ENCODE measurements at places on chromosomes 2 and 18.

DNA sequence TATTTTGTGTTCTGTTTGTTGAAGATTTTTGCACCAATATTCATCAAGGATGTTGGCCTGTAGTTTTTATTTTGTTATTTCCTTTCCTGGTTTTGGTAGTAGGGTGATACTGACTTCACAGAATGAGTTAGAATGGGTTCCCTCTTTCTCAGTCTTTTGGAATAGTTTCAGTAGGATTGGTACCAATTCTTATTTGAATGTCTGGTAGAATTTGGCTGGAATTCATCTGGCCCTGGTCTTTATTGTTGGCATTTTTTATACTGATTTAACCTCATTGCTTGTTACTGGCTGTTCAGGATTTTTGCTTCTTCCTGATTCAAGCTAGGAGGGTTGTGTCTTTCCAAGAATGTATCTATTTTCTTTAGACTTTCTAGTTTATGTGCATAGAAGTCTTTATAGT lies 263.7 kb downstream of the SOX11 start:
- no peak for DNase-seq

GRCh38 chr2:3606370-3607201 lies 11.7 kb downstream of the COLEC11 start:
- no peak for DNase-seq

- DNase-seq: no peak
Observed at GRCh38 chr18:31444142-31444541, 3.4 kb upstream of the DSG3 start.

DNA sequence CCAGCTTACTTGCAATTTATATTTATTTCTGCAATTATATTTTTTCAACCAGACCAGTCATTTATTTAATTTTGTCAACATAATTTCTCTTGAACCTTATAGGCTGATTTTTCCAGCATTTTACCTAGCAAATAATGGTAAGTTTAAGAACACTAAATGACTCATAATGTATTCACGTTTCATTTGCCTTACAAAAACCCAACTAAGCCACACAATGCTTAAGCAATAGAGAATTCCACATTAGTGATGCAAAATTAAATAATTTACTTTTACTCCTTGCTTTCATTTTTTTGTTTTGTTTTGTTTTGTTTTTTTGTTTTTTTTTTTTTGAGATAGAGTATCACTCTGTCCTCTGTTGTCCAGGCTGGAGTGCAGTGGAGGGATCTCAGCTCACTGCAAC lies 110.4 kb upstream of the VRK2 start:
- no peak for DNase-seq

- no peak for DNase-seq
Observed at GRCh38 chr2:207514451-207514850, 15.3 kb upstream of the CREB1 start.

- no peak for DNase-seq
Observed at GRCh38 chr2:232843834-232844233, 26.2 kb upstream of the SNORC start.

DNA sequence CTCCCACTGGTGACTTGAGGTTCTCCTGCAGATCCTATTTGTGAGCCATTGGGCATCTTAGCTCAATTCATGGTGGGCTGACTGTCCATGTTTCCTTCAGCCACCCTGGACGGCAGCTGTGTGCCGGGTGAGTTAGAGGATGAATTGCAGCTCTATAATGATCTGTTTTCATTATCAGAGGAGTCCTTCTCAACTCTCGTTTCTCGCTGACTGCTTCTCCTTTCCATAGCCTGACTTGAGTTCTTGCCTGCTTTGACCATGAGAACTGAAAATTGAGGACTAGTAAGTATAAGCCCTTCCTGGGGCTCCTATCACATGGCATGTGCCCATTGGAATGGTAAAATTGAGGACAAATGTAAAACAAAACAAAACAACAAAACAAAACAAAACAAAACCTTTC lies 121.8 kb downstream of the CDC42EP3 start:
- no peak for DNase-seq

DNA sequence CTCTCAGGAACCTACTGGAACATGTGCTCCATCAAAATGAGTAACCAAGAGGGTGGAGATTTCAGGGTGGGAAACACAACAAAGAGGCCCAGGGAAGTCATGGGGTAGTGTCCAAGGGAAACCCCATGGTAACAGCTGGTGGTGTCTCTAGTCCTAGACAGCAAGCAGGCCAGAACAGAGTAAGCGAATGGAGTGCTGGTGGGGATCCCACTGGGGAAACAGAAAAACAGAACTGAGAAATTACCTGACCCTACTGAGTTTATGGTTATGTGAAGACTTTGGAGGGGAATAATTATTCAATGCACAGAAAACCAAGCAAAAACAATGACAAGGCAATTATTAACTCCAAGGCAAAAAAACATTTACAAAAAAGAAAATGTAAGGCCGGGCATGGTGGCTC lies 16.9 kb downstream of the ERCC3 start:
- DNase-seq: peak; percentile 39

DNA sequence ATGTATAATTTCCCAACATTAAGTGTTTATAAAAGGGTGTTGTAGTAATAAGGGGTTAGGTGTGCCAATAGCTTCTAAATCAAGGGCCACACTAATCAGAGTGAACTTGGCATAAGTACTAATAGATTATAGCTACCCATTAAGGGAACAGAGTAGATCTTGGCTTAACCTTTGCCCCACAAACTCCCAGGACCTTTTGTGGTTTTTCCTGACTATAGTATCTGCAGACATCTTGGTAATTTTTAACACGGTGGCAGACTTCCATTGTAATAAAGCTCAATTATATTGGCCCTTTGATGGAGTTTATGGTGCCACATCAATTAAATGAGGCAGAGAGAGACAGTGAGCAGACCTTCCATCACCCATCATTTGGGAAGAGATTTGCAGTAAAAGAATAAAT lies 358.5 kb upstream of the HNRNPA3 start:
- no peak for DNase-seq

GRCh38 chr18:74457725-74458421 lies 765 bp upstream of the DIPK1C start:
- no peak for DNase-seq

DNA sequence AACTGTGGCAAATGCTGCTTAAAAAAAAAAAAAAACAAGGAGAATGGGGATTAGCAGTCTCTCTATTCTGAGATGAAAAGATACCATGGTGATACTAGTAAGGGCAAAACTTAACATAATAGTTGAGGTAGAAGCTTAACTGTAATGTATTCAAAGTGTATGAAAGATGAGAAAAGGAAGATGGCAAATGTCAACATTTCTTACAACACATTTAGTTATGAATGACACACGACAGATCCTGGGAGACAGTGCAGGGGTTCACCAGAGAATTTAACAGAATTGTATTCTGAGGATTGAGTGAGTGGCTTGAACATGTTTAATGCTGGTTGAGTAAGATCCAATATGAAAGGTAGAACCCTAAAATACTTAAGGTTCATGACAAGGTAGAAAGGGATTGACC lies 52.7 kb downstream of the CUL3 start:
- no peak for DNase-seq

GRCh38 chr2:181872178-181872577 lies 19.4 kb upstream of the ITPRID2 start:
- no peak for DNase-seq

DNA sequence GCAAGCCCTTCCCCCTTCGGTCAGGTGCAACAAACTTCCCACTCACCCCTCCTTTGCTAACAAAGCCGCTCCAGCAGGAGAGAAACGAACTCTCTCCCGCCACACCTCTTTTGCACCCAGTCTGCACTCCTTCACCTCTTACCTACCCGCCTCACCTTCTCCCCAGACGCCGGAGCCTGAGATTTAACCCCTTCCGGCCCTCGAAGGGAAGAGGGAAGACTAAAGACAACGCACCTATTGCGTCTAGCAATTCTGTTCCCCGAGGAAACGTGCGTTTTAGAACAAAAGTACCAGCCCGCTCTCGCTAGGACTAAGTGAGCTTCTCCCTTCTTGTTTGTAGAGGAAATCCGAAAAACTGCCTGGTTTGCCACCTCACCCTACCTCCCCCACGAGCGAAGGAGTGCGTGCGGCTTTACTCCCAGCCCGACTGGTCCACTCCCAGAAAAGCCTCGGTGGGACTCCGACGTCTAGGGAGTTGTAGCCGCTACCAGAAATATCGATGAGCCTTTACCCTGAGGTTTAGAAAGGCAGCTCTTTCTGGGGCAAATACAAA lies 441 bp upstream of the PEX13 start:
- DNase-seq: peak; percentile 68

GRCh38 chr2:58845011-58845410 lies 603.9 kb upstream of the FANCL start:
- no peak for DNase-seq

- no peak for DNase-seq
Observed at GRCh38 chr18:70363861-70364260, 75.0 kb downstream of the SOCS6 start.

- no peak for DNase-seq
Observed at GRCh38 chr2:127174136-127174535, 46.0 kb downstream of the CYP27C1 start.

DNA sequence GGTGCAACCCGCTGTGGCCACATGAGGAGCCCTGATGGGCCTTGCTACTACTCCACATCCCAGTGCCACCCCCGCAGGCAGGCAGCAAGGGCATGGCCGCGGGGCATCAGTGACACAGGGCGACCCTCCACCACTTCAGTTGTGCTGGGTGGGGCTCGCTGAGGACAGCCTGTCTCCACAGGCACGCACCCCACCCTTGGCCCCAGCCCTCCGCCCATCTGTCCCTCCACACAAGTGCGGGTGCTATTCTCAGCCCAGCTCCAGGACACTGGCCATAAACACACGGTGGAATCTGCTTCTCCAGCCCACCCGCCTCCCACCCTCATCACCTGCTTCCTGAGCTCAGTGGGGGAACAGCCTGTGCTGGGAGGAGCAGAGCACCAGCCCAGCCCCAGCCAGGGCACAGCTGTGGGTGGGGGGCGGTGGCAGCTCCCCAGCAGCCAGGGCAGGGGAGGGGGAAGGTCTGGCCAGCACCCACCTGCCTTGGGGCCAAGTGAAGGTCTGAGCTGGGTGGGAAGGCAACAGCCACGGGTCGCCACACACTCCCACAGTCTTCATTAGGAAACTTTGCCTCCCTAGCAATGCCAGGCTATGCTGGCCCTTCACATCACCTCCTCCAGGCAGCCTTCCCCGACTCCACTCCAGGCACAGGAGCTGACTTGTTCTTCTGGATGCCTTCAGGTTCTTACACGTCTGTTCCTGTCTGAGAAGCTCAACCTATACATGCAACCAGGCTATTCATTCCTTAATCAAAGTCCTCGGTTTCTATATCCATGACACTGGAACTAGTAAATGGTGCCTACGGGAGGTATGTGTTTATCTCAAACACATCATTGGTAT lies 16.5 kb downstream of the BIN1 start:
- no peak for DNase-seq

- no peak for DNase-seq
Observed at GRCh38 chr2:9247177-9247576, 40.6 kb downstream of the ASAP2 start.

DNA sequence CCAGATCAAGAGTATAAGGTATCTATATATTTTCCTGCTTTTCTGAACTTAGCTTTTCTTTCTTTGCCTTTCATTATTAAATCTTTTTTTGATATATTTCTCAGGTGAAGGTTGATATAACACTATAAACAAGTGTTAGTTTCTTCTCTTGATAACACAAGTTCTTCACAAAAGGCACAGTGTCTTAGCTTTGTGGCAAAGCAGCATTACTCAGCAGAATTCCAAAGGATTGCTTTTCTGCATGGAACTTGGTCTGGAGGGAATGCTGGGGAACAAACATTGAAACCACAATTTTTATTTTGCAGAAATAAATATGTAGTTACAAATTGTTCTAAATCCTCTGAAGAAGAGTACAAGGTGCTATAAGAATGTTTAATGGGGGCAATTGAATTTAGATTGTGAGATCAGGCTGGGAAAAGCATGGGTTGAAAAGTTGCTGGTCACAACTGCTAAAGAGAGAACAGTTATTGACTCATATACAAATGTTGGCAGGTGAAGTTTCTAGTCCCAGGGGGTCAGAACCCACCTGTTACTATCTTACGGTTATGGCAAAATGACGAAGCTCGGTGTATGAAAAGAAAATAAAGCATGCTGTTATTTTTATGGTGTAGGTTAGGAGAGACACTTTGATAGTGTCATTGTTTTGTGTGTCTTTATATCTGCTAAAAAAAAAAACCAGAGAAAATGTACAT lies 68.2 kb downstream of the UBR3 start:
- no peak for DNase-seq

GRCh38 chr2:71611247-71611646 lies 157.9 kb downstream of the DYSF start:
- DNase-seq: no peak

DNA sequence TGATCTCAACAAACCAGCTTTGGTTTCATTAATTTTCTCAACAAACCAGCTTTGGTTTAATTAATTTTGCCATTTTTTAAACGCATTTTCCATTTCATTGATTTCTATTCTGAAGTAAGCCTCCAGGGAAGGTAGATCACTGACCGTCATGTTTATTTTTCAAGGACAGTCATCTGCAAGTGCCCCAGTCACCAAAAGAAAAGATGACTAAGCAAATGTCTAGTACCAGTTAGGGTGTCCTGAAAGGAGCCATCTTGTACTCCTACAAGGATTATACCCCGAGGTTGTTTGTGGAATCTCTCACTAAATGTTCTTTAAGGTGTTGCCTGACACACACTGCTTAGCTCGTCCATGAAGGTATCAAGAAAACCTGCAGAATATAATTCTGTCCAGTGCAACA lies 6.1 kb upstream of the UGT1A8 start:
- no peak for DNase-seq

GRCh38 chr18:58993260-58993659 lies 128.6 kb downstream of the ZNF532 start:
- no peak for DNase-seq

GRCh38 chr2:138430181-138430580 lies 71.4 kb upstream of the SPOPL start:
- DNase-seq: no peak

GRCh38 chr2:231611273-231612108 lies 18.8 kb downstream of the TEX44 start:
- DNase-seq: no peak

- DNase-seq: no peak
Observed at GRCh38 chr2:55155764-55156281, 76.3 kb downstream of the CLHC1 start.

DNA sequence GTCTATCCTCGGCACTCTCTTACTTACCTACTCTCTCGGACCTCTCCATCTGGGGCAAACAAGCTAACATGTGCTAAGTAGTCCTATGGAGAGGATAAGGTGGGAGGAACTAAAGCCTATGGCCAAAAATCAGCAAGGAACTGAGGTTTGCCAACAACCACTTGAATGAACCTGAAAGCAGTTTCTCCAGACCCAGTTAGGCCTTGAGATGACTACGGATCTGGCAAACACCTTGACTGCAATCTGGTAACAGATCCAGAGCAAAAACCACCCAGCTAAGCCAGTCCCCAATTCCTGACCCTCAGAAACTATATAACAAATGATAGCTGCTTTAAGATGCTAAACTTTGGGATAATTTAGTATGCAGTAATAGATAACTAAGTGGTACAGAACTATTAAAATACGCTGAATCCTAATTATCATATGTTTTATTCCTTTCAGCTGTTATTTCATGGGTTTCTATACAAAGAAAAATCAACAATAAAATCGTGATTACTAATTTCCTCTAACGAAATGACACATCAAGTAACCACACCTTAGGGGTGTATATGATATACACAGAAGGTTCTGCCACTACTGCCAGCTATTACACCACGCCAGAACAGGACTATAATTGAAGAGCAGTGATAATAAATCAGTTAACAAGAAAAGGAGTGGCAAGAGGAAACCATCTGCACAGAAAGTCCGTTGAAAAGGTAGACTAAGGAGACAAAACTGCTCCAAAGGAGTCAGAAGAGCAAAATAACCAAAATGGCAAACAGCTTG lies 3.2 kb downstream of the FARSB start:
- DNase-seq: no peak

- DNase-seq: no peak
Observed at GRCh38 chr2:239462671-239463506, 62.1 kb upstream of the HDAC4 start.

GRCh38 chr2:236120141-236120601 lies 48.0 kb downstream of the GBX2 start:
- DNase-seq: no peak
